IMR-90 (cell line): ENCODE measurements at places on chromosomes 5 and 9. TPM values are rescaled to one million over a fixed set of nuclear protein-coding genes. Genes with fewer than 3 reads are reported as not detected.
A peak's percentile ranks its signal among the peaks of the same experiment; 100 is the strongest.

The GGTA1 gene
- not detected in 2 replicates for total RNA-seq

The GLRA1 gene
- total RNA-seq, result not detected in 2 replicates

The HAVCR1 gene
- not detected in 2 replicates for total RNA-seq

DNA sequence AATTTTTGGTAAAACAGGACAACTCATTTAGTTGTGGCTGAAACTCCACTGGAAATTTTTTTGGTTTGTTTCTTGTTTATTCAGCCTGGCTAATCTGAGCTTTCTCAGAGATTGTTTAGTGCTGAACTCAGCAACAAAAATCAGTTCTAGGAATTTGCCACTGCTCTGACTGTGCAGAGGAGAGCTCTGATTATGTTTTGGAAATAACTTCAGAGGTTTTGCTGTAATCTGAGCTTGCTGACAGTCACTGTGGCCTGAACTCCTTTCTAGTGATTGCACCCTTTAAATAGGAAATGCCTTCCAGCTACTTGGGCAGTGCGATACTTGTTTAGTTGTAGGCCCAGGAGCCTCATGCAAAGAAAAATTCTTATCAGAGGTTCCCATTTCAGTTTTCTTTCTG lies 60.2 kb downstream of the OSTF1 start:
- H3K36me3 ChIP-seq, result 0 out of 2 replicates have a peak, but pooled peaks cover 2% of the 10 kb centered on the region
- no peak overlapping the region for H3K4me3 ChIP-seq
- H3K4me1 ChIP-seq, result peaks cover 6% of the 10 kb centered on the region
- peak; percentile 95 for DNase-seq

DNA sequence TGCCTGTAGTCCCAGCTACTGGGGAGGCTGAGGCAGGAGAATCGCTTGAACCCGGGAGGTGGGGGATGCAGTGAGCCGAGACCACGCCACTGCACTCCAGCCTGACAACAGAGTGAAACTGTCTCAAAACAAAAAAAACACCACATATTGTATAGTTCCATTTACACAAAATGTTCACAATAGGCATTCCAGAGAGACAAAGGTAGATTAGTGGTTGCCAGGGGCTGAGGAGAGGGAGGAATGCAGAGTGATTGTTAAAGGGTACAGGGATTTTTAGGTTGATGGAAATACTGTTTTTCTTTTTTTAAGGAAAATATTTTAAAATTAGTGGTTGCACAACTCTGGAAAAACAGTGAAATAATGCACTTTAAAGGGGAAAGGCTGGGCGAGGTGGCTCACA lies 19.6 kb downstream of the ETF1 start:
- H3K27me3 ChIP-seq, result no peaks in the 10 kb centered on the region
- no peak overlapping the region for H3K4me3 ChIP-seq
- H3K4me1 ChIP-seq, result peaks cover 6% of the 10 kb centered on the region
- peaks cover 4% of the 10 kb centered on the region for H3K36me3 ChIP-seq
- no peak for DNase-seq

GRCh38 chr9:33189331-33189791 lies 22.2 kb upstream of the B4GALT1 start:
- no peak overlapping the region for H3K4me3 ChIP-seq
- no peak overlapping the region for H3K27ac ChIP-seq
- peaks cover 19% of the 10 kb centered on the region for H3K4me1 ChIP-seq
- no peaks in the 10 kb centered on the region for H3K36me3 ChIP-seq
